ENCODE measurements at places on chromosomes 2 and 18.

DNA sequence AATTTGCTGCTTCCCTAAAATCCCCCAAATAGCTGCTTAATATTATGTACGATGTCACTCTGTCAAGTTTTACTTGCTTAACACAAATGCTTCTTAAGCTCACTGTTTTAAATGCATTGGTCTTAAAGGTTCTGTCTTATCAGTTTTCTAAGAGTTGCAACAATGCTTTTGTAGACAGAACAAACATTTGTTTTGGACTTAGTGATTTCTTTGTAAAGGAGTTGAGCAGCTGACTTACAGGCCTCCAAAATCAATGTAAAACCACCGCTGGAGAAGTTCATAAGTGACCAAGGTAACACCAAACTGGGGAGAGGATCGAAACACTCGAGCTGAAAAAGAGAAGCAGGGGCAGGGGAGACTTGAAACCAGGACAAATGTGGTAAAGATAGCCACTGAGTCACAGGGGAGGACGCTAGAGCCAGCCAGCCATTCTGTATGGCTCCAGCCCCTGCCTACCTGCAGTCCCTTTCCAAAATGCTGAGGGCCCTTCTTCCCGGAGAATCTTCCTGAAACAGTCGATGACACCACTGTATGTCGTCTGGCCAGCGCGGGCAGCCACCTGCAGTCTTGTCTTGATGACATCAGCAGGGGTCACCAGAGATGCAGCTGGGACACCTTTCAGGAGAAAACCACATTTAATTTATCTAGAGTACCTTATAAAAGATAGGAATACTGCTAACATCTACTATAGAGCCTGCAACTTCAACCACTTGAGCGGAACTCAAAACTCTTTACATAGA lies 100.2 kb downstream of the DYNC1I2 start:
- no peak for DNase-seq

DNA sequence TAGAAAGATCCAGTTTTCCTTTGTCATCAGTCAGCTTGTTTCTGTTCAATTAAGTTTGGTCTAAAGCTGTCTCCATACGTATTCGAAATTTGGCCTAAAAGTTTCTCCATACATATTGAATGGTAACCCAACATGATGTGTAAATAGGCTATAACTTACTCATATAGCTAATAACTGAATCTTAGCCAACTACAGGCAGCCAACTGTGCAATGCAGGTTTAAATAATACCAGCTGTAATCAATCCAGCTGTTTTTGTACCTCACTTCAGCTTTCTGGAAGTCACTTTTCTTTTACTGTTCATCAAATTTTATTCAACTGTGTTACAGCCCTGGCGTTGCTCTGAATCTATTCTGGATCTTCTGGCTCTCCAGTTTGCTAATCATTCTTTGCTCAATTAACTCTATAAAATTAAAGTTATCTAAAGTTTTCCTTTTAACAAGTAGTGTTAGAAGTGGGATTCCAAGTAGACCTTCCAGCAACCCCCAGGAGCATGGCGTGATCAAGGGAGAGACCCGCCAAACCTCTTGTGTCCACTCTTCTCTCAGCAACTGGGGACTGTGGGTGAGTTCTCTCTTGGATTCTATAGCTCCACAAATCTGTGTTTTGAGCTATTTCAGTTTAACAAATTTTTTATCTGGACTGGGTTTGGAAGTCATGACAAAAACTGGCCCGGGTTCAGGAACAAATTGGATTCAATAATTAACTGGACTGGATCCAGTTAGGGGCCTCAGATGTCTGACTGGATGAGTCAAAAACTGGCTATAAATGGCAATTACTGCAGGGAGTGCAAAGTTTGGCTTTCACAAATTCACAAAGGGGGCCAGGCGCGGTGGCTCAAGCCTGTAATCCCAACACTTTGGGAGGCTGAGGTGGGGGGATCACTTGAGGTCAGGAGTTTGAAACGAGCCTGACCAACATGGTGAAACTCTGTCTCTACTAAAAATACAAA lies 329.7 kb upstream of the ST6GAL2 start:
- no peak for DNase-seq

DNA sequence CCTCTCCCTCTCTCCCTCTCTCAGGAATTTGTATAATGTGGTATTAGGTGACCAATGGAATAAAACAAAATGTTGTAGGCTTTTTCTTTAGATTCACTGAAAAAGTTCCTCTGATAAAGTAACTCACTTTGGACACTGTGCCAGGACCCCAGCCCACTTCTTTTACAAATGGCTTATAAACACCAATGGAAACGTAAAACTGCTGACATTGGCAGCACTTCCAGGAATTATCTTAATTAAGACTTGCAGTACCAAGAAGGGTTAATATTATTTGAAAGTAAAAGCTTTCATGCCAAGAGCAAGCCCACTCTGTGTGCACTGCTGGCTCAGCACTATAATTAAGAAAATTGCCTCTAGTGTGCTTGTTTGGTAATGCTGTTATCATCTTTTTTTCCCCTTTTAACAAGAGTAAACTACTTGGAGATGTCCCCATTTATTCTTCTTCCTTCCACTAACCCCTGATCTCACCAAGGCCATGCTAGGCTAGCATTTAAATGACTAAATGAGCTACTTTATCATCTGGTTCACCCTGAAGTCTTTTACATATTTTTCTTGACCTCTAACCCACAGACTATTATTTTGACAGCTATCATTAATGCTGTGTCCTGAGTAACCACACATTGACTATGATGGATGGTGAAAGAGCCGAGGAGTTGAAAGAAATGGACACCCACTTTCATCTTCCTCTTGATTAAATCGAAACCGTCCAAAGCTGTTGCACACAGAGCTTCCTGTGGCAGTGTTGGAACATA lies 232.2 kb upstream of the ETAA1 start:
- no peak for DNase-seq

- no peak for DNase-seq
Measured at GRCh38 chr2:139968588-139968987, 1188.4 kb upstream of the NXPH2 start.

DNA sequence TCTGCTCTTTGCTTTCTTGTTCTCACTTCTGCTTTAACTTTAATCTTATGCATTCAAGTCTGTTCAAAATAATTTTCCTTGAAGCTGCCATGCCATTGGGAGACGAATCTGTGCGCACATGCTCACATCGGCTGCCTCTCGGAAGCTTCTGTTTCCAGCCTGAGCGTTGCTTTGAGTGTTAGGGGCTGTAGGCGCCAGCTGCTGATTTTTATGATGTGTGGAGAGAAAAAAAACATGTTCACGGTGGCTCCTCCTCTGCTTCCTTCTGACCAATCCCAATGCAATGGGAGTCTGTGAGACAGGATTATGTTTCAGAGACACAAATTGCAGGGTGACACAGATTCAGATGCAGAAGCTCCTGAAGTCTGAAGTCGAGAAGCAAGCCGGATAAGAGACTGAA lies at the start of gene MC4R:
Gene MC4R (minus strand): TSS at position 180 of the 400 bp plus-strand sequence. CDS start 426 bp downstream, outside the sequence.
- DNase-seq: peak; percentile 24

- no peak for DNase-seq
Measured at GRCh38 chr2:158743466-158743865, 51.7 kb upstream of the DAPL1 start.

DNA sequence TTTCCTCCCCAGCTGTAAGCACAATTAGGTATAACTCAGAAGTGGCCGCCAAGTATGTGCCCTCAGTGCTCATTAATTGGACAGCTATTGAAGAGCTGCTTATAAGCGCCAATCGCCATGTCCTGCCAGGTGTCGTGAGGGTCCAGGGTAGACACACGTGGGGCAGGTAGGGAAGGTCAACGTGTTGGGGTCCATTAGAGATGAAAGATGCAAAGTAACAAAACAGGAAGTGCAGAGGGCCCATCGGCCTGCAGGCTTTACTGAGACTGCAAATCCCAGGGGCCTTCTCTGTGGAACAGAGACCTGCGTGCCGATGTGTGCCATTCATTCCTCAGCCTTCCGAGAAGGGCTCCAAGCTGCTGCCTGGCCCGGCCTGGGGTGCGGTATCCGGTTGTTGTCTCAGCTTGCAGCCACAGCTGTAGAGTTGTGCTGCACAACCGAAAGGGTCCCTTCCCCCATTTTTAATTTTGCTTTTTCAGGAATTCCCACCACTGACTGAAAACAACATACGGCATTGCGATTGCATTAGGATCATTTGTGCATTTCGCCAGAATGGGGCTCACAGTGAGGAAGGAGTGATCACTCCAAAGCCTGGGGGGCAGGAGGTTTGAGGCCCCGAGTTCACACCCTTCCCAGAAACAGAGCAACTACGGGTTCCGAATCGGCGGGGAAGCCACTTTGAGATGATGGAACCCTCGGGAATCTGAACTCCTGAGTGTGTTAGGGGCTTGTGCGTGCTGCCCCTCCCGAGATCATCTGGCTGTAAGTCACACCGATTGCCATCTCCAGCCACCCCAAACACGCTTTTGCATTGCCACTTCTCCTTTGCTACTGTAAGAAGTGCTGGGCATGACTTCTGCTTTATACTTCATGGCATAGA lies 94.3 kb downstream of the TSHZ1 start:
- DNase-seq: no peak

- DNase-seq: no peak
Measured at GRCh38 chr18:72542342-72542741, 1.8 kb downstream of the CBLN2 start.

DNA sequence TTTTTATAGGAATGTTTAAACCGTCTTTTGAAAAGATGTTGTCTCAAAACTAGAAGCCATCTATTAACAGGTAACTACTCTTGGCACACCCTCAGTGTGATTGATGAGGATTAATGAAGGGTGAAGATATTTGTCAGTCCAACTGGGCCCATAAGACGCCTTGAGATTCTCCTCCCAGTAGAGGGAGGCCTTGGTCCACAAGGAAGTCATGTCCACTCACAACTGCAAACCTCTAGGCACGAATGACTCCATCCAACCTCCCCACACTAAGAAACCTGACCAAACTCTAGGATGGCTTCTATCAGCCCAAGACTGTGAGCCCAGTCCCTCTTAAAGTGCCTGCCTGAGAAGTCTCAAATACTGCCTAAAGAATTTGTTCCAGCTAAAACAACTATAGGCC lies 19.2 kb upstream of the GRP start:
- no peak for DNase-seq

DNA sequence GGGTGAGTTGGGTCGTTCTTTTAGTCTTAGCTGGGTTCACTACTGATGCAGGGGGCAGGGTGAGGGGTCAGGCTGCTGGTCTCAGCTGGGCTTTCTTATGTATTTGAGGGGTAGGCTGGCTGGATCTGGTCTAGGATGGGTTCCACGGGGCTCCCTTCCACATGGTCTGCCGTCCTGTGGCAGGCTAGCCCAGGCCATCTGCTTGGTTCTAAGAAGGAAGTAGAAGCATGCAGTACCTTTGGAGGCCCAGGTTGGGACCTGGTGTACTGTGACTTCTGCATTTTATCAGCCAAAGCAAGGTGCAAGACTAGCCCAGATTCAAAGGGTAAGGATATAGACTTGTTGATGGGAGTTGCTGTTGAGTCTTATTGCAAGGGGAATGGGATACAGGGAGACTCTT lies 35.5 kb upstream of the MGAT5 start:
- no peak for DNase-seq

DNA sequence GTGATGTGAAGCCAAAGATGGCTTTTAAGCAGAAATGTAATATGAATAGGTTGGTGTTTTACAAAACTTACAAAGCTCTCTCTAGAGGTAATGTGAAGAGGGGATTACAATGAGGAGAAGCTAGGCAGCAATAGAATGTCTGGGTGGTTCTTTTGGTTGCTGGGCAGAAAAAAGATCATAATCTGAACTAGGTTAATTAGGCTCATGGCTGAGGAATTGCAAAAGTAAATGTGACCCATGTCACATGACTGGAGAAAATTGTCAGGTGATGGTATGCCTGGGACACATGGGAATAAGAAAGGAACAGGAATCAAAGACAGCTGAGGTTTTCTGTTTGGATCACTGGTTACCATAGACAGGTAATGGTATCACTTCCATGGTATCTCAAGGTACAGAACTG lies 7.5 kb upstream of the RIT2 start:
- DNase-seq: no peak

DNA sequence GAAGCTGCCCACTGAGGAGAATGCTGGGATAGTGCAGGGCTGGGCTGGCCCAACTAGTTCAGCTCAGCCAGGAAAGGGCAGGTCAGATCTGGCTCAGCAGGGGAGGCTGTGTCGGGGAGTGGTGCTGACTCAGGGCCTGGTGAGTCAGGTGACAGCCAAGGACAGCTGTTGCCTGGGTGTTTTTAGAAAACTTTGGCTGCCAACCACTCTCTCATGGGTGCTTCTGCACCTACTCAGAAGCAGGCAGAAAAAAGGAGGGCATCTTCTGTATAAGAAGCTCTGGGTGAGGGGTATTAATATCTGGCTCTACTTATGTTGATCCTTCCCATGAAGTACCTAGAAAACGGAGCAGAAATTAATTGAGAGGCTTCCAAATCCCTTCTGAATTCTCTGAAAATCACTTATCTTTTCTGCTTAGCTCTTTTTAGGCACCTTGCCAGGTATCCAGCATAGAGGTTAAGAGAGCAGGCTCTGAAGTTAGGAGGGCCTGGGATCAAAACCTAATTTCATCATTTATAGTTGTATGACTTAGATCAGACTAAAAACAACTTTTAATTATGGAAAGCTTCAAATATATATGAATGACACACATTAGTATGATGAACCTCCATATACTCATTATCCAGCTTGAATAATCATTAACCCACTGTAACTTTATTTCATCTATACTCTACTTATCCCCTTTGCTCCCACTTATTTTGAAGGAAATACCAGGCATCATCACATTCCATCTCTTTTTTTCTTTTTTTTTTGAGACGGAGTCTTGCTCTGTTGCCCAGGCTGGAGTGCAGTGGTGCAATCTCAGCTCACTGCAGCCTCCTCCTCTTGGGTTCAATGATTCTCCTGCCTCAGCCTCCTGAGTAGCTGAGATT lies 15.5 kb upstream of the RAB10 start:
- DNase-seq: peak; percentile 21

DNA sequence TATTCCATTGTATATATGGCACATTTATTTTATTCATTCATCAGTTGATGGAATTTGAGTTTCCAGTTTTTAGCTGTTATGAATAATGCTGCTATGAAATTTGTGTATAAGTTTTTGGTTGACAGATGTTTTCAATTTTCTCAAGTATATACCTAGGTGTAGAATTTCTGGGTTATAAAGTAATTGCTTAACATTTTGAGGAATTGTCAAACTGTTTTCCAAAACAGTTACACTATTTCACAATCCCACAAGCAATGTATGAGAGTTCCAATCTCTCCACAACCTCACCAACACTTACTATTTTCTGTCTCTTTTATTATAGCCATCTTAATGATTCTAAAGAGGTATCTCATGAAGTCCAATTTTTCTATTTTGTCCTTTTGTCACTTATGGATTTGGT lies 12.5 kb upstream of the WDSUB1 start:
- DNase-seq: no peak

DNA sequence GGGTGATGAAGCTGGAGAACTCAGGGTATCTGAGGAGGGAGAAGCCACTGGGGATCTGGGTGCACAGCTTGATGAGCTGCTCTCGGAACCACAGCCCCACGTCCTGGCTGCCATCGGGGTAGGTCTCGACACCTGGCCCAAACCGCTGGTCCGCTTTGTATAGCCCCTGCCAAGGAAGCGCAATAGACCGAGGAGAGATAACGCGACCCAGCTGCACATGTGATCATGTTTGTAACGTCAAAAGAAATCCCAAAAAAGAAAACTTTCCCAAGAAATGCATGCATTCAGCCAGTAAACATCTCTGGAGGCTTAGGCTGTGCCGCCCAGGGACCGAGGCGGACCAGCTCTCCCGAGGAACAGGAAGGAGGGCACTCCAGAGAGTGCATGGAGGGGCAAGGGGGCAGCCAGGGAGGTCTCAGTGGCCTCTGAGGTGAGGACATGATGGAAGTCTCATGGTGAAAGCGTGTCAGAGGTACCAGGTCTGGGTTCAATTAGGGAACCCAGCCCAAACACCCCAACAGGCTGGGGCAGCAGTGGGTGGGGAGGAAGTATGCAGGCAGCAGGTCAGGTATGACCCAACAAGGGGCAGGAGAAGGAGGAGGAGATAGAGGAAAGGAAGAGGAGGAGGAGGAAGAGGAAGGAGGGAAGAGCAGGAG lies 28.3 kb downstream of the ANKMY1 start:
- no peak for DNase-seq

All from midbrain (tissue), 1 donor.